ENCODE measurements at places on chromosomes 13 and 19.

DNA sequence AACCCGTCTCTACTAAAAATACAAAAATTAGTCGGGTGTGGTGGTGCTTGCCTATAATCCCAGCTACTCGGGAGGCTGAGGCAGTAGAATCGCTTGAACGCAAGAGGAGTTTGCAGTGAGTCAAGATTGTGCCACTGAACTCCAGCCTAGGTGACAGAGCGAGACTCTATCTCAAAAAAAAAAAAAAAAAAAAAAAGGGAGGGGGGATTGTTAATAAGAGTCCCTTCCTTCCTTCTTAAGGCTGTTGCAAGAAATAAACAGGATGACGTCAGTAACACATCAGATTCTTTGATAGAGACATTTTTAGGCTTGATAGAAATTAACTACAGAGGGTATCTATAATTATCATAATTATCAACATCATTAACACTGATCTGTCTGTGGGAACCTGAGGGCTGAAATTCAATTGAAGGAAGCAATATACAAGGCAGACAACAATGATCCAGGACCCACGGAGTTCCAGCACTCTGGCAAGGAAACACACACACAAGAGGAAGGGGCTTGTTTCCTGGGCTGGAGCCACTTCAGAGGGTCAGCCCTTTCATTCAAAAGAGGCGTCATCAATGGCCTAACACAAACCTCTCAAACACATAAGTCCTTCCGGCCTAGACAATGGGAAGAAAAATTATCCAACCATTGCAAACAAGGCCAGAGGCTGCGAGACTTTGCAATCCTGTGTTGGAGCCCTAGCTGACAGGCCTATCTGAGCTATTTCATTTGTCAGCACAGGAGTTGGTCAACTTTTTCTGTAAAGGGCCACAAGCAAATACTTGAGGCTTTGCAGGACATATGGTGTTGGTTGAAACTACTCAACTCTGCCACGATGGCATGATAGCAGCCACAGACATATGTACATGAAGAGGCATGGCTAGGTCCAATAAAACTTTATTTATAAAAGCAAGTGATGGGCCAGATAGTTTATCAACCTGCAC, 105.2 kb downstream of the INSR start:
- DNase-seq: no peak

DNA sequence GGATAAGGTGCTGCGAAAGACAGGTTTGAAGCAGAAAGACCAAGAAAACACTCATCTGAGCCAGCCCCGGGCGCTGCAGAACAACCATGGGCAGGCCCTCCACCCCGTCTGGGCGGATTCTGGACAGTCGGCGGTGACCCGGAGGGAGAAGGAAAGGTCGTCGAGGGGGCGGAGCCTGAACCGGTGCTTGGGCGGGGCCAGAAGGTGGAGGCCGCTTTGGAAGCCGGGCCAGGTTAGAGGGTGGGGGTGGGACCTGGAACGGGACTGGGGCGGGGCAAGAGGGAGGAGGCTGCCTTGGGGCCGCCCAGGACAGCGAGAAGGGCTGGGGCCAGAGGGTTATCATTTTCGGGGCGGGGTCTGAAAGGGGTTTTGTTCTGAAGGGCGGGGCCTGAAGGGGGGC, 5.0 kb upstream of the ZNF765 start:
- DNase-seq: no peak

DNA sequence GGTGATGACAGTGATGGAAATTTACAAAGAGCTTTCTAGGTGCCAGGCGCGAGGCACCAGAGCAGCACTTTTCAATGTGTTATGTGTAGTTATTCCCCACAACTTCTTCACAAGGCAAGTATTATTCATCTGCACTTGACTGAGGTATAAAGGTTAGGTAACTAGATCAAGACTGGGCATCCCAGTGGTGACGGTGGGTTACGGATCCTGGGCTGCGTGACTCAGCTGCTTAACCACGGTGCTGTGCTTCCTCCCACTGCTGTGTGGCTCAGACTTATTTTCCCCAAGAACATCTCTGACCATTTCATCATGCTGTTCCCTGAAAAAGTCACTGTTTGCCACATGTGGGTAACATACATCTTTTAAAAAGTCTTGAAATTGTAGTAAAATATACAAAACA, 19.3 kb downstream of the EDDM13 start:
- no peak for DNase-seq

GRCh38 chr19:17405250-17406045, at the start of gene BST2:
Gene BST2 (minus strand): TSS chr19:17405630. CDS start chr19:17405575, 55 bp downstream.
- peak; percentile 25 for DNase-seq

DNA sequence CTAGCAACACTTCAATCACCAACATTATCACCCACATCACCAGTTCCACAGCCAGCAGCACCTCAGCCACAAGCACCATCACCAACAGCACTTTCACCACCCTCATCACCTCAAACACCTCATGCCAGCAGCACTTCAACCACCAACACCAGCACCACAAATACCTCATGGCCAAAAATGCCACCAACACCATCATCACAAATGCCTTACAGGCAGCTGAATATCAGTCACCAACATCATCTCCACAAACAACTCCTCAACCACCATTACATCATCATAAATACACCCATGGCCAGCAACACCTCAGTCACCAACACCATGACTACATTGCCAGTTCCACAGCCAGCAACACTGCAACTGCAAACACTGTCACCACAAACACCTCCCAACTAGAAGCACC, 10.4 kb downstream of the FCER2 start:
- DNase-seq: no peak

- no peak for DNase-seq
Observed at GRCh38 chr13:105370011-105370650, 1165.3 kb downstream of the EFNB2 start.

GRCh38 chr13:23656637-23657371, 86.6 kb downstream of the TNFRSF19 start:
- no peak for DNase-seq

DNA sequence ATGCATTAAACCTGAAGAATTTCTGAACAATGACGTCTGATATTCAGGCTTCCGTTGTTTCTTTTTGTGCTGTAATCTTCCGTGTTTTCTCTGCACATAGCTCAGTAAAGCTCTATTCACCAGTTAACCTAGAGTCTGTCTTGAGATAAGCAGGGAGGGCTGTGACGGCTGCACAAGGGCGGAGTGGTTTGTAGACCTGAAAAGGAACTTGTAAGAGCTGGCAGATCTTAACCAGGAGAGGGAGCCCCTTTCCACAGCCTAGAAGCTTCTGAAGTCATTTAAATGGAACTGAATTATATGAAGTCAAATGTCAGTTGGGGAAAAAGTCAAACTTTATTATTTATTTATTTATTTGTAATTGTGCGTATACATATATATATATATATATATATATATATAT, 27.5 kb downstream of the DPRX start:
- DNase-seq: no peak

DNA sequence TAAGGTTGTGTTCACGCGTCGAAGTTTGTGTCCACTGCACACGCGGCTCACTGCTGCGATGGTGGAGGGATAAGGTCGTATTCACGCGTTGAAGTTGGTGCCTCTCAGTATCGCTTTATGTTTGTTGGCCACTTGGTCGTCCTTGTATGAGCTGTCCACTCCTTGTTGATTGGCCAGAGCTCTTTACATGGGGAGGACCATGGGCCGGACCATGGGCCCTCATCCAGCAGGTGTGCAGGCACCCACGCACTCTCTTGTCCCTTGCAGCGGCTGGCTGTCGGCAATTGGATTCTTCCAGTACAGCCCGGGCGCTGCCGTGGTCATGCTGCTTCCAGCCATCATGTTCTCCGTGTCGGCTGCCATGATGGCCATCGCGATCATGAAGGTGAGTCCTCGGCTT, 17.6 kb downstream of the ADAT3 start:
- DNase-seq: no peak

DNA sequence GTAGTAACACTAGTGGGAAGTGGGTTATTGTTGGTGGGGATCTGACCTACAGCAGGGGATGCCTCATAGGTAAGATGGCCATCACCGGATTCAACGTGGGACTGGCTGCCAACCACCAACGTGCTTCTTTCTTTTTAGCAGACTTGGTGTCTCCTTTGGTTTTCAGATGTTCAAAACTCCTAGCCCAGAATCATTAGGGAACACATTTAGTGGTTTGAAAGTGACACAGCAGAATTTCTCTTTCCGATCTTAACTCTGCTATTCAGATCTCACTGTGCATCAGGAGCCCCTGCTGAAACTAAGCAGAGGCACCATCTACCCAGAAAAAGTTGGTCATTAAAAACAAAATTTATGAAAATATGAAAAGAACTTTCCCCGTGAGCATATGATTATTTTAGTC, 36.7 kb upstream of the PCDH8 start:
- DNase-seq: no peak

- DNase-seq: no peak
Observed at GRCh38 chr19:17081672-17082630, 6.4 kb downstream of the MYO9B start.

DNA sequence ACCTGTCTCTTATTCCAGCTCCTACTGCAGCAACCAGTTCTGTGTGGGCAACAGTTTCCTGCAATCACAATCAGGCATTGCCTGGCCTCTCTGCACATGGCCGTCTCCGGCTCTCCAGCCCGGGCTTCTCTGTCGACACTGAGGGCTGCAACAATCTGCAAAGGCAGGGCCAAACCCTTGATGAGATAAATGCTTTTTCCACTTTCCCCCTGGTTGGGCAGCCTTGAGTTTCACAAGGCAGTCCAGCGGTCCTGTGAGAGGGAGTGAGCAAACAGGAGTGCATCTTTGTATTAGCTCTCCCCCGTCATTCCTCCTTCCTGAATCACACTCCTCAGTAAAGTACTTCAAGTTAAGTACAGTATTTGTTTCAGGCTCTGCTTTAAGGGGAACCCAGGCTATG, 40.7 kb upstream of the VWA8 start:
- DNase-seq: no peak

DNA sequence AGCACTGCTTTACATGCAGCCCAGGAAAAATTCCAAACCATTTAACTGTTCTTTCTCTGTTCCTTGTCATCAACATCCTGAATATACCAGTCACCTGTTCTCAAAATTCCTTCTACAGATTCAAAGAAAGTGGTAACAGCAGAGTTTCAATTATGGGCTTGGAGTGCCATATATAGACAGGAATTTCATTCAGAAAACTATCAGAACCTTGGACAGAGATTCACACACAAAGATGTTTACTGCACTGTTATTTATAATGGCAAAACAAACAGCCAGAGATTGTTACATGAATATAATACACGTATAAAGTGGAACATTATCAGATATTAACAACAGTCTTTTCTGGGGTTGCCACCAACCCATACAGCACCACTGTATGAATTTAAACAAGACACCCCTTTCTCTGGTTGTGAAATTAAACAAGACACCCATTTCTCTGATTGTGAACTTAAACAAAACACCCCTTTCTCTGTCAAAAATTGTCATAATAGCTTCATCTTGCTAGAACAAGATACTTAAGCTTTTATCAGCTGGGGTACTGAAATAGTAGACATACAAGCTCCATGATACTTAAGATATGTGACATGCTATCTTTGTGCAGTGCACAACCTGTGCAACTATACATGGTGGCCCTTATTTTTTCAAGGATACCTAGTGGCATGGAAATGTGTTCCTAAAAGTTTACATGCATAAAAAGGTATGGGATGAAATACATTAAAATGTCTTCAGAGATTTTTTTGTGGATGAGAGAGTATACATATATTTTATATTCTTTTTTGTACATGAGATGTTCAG, 12.6 kb downstream of the CACNA1A start:
- DNase-seq: no peak

GRCh38 chr13:100347968-100348367, 240.6 kb downstream of the GGACT start:
- DNase-seq: no peak

DNA sequence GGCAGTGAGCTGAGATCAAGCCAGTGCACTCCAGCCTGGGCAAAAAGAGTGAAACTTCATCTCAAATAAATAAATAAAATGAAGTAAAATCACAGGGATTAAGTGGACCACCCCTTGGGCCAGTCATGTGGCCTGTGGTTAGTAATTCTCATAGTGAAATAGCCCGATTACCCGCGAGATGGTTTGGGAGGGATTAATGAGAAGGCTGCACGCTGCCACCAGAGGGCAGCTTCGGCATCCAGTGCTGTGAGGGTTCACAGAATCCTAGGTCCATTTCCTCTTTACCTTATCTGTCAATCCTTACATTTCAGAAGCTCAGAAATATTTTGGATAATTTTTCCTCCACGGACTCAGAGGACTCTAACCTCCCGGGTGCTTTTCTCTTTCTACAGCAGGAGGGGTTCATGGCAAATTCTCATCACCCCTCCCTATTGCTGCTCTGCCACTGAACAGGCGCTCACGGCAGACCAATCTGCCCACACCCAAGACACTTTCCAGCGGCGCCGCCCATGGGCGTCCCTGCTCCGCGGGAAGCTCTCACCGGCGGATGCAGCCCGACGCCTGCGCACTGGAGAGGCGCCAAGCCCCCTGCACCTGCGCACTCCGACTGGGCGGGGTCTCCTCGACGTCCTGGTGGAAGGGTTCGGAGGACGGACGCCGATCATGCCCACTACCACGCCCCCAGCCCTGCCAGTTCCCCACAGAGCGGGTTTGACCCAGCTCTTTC, 11.0 kb downstream of the ZNF835 start:
- DNase-seq: no peak

DNA sequence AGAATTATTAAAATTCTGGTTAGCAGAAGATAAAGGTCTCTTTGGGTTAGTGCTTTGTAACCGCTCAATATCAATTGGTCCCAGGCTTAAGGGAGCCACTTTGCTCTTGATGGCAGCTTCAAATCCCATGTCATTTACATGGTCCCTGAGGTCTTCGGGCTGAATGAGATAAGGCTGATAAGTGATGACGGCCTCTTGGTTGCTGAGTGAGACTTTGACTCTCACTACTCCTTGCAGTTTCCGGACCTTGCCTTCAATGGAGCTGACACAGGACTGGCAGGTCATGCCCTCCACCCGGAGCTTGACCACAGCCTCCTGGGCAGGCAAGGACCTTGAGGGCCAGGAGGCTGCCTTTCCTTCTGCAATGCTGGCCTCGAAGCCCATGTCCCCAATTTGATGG, 36.8 kb downstream of the ATP7B start:
- no peak for DNase-seq

All from stimulated activated CD8-positive, alpha-beta memory T cell treated with anti-CD3 and anti-CD28 coated beads, Interleukin-15, amount 100 ng/mL, for 1 hour (primary cell).